ENCODE measurements at places on chromosomes 4 and X. TPM values are rescaled to one million over a fixed set of nuclear protein-coding genes. Genes with fewer than 3 reads are reported as not detected.

Gene UGDH
- total RNA-seq, result 107 TPM

Gene NAP1L2
- 5.0 TPM for total RNA-seq

Gene NWD2
- 0.05 TPM for total RNA-seq

Gene SOWAHB
- total RNA-seq, result not detected

Gene PABPC5
- 3.5 TPM for total RNA-seq

DNA sequence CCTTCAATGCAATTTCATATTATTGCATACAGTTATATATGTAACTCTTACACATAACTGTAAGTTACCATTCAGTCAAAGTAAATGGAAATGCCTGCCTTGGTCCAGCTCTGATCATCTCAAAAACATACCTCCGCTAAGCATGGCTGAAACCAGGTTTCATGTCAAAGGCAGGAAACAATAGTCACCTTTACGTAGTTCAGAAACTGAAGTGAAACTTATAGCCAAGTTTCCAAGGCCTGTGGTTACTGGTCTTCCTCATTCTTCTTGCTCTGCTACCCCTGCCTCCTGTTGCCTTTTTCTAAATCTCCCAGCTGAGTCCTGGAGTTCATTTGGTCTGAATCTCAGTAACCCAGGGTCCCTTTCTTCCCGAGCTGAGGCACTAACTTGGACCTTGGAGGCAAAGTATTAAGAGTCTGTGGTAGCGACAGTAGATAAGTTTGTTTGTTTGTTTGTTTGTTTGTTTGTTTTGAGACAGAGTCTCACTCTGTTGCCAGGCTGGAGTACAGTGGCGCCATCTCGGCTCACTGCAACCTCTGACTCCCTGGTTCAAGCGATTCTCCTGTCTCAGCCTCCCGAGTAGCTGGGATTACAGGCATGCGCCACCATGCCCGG, 30.8 kb downstream of the DAPP1 start:
- no peak for DNase-seq

- no peak for DNase-seq
Observed at GRCh38 chr4:2446656-2447564, 22.0 kb upstream of the RNF4 start.

- no peak for DNase-seq
Observed at GRCh38 chr4:137700072-137700471, 167.8 kb upstream of the PCDH18 start.

DNA sequence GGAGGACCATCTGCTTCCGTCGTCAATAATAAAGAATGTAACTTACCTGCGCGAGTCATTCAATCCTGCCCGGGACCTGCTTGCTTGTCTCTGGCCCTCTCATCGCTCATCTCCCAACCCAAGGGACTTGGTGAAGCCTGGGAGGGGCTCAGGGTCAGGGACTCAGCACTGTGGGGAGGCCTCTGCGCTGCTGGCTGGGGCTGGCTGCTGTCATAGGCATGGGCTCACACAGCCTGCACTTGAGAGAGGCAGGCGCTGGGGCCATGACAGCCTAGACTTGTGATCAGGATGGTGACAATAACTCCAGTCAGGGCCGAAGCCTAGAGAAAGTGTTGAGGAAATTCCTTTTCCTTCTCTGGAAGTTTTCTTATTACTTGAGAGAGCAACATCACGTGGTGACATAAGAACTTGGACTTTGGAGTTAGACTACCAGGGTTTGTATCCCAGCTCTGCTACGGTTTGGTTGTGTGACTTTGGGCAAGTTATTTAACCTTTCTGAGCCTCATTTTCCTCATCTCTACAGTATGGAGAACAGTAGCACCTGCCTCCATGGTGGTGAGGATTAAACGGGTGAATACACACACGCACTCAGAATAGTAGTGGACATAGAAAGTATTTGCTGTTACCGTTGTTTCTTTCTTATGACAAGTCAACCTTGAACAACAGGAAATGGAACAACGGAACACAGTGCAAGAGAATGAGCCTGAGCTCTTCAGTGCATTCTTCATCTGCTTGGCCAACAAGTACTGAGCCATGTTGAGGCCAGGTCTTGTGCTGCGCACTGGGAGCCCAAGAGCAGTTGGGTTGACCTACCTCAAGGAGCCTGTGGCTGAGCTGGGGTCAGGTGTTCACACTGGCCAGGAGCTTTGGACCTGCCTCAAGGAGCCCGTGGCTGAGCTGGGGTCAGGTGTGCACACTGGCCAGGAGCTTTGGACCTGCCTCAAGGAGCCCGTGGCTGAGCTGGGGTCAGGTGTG, 60.5 kb downstream of the TBC1D14 start:
- no peak for DNase-seq

GRCh38 chr4:86706923-86707597, 112.9 kb downstream of the PTPN13 start:
- no peak for DNase-seq

All from posterior vena cava (tissue), 2 donors.